ENCODE measurements at places on chromosomes 12 and 14.

GRCh38 chr14:29233188-29233587 is 466.6 kb downstream of the FOXG1 start:
- no peak for DNase-seq

DNA sequence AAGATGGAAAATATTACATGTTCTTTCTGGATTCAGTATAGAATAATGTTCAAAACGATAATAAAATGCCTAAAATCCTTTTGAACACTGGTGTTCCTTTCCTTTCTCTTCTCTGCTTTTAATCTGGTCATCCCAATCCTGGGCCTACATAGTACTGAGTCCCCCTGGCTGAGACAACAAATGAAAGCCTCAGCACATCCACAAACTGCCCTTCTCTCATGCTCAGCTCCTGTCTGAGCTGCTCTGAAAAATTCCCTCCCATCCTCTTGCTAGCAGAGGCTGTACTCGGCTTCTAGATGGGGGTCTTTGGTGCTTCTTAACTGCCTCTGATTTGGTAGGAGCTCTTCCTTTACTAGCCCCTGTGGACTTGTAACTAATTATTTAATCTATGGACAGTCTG is 232.3 kb downstream of the MED13L start:
- no peak for DNase-seq

GRCh38 chr12:110068654-110069053 is 20.3 kb upstream of the C12orf76 start:
- no peak for DNase-seq

GRCh38 chr12:12107678-12108077 is 36.9 kb downstream of the BCL2L14 start:
- DNase-seq = no peak

DNA sequence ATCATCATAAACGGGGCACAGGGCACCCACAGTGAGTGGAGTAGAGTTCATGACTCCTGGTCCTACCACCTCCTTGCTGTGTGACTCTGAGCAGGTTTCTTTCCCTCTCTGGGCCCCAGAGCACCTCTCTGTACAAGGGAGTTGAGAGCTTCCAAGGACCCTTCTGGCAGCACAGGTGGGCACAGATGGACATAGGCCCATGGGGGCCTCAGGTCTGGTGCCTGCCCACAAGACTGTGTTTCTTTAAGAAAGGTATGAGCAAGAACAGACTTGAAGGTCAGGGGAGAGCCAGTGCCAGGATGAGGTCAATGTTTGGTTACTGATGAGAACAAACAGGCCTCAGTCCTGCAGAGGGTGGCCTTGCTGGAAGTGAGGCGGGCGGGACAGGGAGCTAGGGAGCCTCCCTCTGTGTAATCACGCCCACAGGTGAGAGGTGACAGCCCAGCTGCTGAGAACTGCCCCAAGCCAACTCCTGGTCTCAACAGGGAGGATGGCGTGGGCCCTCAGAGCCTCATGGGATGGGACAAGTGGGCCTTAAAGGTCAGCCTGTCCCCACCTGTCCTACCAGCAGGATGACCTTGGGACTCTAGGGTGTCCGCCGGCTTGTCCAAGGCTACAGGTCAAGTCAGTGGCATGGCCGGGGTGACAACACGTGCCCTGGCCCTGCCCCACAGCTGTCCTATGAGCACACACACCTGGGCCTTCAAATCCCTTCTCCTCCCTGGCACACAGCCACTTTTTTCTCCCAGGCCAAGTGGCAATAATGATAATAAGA is 49.1 kb downstream of the CCDC85C start:
- no peak for DNase-seq

GRCh38 chr14:53710615-53711014 is 246.0 kb downstream of the BMP4 start:
- DNase-seq = no peak

GRCh38 chr12:67442347-67442841 is 173.2 kb downstream of the CAND1 start:
- no peak for DNase-seq

DNA sequence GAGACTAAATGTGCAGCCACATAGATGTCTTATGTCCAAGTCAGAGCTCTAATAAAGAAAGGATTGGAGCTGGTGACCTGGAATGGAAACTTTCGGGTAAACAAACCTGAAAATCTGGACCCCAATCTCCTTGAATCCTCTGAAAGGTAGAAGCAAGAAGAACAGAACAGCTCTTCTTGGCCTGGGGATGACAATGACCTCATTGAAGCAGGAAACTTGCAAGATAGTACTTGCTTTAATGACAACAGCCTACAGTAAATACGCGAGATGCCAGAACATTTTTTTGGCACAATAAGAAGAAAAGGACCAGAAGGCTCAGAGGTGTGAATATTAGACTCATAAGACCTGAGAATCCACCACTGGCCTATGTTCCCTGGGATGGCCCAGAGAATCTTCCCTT is 4.1 kb upstream of the PRIMA1 start:
- DNase-seq = no peak

DNA sequence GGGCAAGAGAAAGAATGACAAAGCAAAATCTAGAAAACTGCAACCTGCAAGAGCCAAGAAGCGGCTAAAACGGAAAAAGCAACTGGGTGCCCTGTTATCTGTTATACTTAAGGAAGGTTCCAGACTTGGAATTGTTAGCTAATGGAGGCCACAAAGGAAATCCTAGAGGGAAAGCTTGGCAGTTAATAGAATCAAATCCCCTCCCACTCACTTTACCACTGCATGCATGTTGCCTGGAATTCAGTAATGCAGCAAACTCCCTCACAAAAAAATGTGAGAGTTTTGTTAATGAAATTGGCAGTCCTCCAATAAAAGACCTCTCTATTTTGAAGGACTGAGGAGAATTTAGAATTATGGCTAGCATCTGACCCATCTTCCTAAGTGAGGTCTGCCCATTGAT is 164.2 kb upstream of the SOX5 start:
- DNase-seq = no peak

DNA sequence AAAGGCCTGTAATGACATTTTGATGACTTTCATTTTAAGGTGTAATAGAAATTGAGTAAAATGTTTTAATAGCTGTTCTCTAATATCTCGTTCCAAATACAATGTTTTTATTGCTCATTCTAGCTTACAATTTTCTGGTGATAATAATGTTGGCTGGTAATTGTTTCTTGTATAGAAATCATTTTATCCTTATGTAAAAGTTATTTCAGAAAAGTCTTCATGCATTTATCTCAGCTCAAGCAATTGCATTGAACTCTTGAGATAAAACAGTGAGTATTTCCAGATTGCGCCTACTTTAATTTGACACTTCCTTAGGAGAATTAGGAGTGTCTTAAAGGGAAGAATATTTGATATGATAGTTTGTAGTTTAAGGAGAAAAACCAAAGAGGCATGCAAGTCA is 4.0 kb downstream of the RMST start:
- DNase-seq = no peak

DNA sequence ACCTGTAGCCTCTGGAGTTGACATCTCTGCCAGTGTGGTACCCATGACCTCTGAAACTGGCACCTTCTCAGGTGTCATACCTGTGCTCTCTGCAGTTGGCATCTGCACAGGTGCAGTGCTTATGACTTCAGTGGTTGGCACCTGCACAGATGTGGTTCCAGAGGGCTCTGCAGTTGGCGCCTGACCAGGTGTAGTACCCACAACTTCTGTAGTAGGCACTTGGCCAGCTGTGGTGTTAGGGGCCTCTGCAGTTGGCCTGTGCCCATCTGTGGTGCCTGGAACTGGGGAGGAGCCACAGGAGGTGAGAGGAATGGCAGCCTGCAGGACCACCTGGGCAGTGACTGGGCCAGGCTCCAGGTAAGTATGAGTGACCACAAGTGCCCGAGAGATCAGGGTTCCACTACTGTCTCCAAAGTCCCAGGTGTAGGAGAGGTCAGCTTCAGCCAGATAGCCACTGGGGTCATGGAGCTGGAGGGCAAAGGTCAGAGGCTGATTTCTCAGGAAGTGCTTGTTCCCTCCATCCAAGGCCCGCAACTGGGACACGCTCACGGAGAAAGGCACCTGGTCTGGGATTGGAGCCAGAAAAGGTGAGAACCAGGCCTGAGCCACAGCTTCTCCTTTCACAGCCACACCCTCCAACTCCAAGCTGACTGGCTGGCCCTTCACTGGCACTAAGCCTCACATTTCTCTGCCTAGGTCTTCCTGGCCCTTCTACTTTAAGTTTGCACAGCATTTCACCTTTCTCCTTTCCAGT is 8.6 kb downstream of the PMEL start:
- no peak for DNase-seq

GRCh38 chr12:3945671-3946070 is 72.5 kb upstream of the PARP11 start:
- no peak for DNase-seq

GRCh38 chr14:95353664-95354063 is 34.0 kb upstream of the CLMN start:
- no peak for DNase-seq

DNA sequence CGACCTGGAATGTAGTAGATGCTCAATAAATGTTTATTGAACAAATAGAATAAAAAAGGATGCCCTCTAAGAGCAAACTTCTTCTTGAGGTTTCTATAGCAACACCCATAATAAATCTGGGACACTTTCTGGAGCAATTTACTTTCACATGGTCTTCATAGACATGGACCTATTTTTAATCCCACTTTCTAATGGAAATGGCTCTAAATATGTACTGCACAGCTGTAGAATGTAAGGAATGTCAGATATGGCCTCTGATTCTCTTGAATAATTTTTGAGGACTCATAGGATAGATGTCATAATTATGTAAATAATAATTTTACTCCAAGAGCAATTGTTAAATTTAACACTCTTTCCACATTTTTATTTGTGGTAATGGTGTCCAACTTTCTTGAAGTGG is 133.5 kb upstream of the DAAM1 start:
- no peak for DNase-seq

DNA sequence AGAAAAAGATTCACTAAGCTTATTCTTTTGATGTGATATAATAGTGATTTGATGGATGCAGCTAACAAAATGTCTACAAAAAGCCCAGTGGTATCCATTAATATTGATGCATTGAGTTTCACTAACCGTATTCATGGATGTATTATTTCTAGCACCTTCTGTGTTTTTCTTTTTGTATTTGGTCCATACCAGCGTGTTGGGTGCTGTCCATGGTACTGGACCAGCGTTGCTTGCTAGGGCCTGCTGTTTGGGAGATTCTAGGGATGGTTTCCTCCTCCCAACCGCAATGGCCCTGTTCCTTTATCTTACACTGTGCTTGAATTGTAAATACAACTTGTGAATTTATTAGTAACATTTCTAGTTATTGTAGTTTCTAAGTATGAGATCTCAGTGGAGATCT is 31.7 kb downstream of the ANO4 start:
- DNase-seq = no peak

DNA sequence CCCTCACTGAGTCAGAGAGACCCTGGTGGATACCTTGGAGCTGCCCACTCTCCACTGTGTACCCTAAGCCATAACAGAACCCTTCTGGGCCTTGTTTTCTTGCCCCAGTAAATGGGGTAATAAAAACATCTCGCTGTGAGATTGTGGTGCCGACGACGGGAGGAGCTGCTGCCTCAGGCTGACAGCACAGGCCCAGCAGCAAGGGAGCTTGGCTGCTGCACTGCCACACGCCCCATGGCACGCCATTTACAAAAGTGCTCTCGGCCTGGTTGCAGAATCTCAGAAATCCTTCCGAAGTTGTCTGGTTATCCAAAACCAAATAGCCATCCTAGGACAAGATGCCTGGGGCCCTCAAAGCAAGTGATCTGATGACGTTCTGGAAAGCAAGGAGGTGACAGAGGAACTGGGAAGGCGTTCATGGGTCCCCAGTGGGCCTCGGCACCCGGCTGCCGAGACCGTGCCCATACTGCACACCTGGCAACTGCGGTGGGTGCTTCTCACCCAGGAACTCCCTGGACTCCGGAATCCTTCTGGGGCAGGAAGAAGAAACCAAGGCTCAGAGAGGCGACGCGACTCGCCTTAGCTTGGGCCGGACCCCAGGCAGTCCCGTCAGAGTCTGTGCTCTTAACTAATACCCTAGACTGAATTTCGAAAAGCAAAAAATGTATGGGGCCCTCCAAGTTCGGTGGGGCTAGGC is 26.7 kb downstream of the CHGA start:
- DNase-seq = no peak

GRCh38 chr14:36271222-36271621 is 49.2 kb downstream of the MBIP start:
- no peak for DNase-seq

DNA sequence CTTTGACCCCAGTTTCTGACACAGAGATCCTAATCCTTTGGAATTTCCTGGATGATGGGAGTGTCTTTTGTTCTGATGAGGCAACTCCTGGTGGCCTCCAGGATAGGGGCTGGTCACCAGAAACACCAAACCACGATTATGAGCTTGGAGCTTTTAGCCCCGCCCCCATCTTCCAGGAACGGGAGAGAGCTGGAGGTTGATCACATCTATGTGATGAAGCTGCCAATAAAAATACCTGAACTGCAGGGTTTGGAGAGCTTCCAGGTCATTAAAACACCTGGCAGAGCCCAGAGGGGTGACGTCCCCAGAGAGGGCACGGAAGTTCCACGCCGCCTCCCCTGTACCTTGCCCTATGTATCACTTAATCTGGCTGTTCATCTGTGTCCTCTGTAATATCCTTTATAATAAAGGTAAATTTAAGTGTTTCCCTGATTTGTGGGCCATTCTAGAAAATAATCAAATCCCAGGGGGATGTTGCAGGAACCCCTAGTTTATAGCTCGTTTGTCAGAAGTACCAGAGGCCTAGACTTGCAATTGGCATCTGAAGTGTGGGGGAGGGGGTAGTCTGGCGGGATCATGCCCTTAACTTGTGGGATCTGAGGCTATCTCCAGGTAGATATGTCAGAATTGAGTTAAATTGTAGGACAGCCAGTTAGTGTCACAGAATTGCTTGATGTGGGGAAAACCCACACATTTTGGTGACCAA is 21.2 kb downstream of the APPL2 start:
- DNase-seq = no peak

- no peak for DNase-seq
Measured at GRCh38 chr12:53733807-53734200, 6.6 kb upstream of the CALCOCO1 start.

DNA sequence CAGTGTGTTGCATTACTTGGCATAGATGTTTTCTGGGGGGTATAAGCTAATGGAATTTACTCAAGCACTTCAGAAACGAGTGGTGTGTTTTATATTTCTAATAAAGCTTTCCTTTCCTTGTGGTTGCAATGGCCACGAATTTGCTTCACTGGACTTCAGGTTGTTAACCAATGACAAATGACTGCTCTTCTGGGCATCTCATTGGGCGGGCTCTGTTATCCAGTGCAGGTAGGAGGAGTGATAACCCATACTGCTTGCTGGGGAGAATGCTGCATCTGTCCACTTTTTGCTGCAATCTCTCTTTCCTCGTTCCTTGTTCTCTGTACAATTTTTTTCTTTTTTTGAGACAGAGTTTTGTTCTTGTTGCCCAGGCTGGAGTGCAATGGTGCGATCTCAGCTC is 80.0 kb upstream of the RPH3A start:
- no peak for DNase-seq

- DNase-seq = no peak
Measured at GRCh38 chr14:104226421-104227383, 88.3 kb downstream of the KIF26A start.

DNA sequence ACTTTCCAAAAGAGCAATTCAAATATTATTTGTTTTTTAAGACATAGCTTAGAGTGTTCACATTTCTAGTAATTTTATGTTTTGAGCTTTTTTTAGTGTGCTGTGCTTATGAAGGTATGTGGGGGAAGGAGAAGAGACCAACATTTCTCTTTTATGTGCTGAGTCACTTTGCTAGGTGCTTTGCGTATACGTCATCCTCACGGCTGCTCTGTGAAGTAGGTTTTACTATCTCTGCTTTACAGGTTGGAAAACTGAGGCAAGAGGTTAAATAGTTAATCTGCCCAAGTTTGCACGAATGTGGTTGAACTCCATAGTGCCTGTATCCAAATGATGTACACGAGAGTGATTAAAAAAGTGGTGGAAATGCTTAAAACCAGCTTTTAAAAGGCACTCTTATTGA is 75.9 kb downstream of the AEBP2 start:
- no peak for DNase-seq
